Stimulated activated CD4-positive, alpha-beta T cell treated with anti-CD3 and anti-CD28 coated beads, Interleukin-4, amount 100 ng/mL, for 24 hours (primary cell): ENCODE measurements at places on chromosomes 7 and 10.
A peak's percentile ranks its signal among the peaks of the same experiment; 100 is the strongest.

GRCh38 chr10:154348-154747 is 19.1 kb downstream of the ZMYND11 start:
- no peak for DNase-seq

DNA sequence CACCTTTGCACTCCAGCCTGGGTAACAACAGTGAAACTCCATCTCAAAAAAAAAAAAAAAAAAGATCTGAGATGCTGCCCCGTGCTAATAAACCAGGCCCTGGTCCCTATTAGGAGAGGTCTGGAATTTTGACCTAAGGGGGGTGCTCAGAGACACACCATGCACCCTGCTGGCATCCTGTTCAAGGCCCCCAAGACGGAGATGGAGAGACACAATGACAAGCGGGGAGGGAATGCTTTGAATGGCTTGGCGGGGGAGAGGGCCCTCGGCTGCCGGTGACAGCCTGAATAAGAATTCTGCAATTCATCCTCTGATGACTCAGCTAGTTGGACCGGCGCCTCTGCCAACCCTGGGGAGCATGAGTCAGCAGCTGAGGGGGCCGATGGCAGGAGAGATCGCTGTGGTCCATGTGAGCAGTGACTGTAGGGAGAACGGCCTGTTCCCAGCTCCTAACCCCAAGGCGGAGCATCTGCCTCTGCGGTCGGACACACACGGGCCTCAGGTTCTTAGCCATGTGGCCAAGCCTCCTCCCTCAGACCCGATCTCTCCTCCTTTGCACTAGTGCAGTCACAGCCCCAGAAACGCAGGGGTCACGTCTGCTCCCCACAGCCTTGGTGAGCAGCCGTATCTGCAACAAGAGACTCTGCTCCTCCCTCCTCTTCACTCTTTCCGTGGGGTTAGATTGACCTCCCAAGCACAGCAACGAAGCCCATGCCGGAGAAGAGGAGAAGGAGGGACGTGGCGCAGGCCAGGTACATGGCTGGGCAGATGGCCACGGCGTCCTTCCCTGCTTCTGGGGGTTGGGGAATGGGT is 14.9 kb downstream of the TRIM56 start:
- DNase-seq: peak; percentile 79

GRCh38 chr10:128386231-128386630 is 260.0 kb upstream of the MKI67 start:
- DNase-seq: no peak

- DNase-seq: no peak
These were observed 135.9 kb downstream of the ARHGAP22 start for GRCh38 chr10:48468866-48469511.

DNA sequence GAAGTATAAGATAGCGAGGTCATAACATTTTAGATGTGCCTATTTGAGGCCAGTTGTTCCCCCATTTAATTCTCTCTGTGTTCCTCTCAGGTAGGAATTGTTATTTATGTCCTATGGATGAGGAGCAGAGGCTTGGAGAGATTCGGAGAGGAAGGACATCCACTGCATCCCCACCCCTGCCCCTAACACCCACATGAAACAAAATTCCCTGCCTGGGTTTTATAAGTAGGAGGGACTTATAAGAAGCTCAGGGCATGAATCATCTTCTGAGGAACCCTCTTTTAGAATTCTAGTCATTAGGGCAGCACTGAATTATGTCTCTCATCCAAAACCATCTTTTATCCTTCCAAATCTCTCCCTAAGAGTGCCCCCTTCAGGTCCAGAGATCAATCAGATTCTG is 5.0 kb downstream of the CHAT start:
- no peak for DNase-seq

- DNase-seq: peak; percentile 41
These were observed 16.8 kb downstream of the OSBPL3 start for GRCh38 chr7:24963218-24963617.

- no peak for DNase-seq
These were observed 15.0 kb downstream of the CCDC6 start for GRCh38 chr10:59891349-59891748.

DNA sequence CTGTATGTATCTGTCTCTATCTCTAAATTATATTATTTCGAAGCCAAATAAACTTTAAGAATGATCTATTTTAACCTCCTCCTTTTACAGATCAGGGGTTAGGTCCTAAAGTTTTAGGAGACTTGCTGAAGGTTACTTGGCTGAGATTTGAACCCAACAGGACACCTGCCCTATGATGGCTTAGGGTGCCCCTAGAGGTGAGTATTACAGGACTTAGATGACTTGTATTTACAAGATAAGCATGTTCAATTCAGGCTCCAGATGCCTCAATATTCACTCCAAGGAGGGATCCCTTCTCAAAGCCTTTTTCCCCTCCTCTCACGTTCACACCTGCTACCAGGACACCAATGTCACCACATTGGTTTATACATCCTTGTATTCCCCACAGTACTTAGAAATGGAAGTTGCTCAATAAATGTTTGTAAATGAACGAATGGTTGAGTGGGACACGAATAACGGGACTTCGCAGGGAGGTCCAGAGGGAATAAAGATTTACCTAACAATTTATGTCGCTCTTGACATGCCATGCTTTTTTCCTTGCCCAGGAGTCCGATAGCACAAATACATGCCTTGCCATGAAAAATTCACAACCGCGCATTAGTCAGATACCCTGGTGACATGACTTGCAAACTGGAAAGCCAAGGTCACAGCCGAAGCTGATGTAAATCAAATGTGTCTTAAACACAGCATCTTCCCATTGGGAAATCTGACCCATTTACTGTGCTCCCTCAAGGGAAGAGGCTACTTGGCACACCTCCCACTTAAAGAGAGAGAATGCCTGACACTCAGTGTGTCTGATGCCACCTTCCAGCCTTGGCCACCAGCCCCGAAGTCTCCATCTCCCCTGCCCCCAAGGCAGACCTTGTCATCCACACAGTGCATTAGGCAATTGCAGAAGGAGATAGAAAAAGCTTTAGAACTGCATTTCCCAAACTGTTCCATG is 872.2 kb upstream of the AUTS2 start:
- DNase-seq: no peak

- no peak for DNase-seq
These were observed 55.0 kb downstream of the ST7 start for GRCh38 chr7:117008118-117008885.

DNA sequence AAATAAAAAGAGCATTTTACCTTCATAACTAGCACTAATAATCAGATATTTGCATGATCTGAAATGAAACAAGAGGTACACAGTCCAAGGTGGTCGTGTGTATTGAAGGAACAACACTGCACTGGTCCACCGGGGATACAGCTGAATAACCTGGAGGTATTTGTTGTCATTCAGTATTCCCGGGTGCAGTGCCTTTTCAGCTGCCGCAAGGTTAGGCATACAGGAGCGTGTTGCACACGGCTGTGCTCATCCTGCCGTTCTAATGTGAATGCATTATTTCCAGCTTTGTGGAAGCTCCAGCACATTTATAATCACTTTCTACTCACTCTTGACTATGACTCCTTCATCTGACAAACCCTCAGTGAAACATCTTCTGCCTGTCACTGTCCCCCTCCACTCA is 377.8 kb downstream of the GFRA1 start:
- DNase-seq: no peak

GRCh38 chr10:99827936-99828335 is 45.5 kb downstream of the ABCC2 start:
- DNase-seq: no peak

- no peak for DNase-seq
These were observed 99.6 kb downstream of the SVIL start for GRCh38 chr10:29535012-29535777.

- no peak for DNase-seq
These were observed 137.3 kb downstream of the AUTS2 start for GRCh38 chr7:69735582-69735981.

GRCh38 chr7:136000288-136000913 is 23.2 kb upstream of the MTPN start:
- no peak for DNase-seq

DNA sequence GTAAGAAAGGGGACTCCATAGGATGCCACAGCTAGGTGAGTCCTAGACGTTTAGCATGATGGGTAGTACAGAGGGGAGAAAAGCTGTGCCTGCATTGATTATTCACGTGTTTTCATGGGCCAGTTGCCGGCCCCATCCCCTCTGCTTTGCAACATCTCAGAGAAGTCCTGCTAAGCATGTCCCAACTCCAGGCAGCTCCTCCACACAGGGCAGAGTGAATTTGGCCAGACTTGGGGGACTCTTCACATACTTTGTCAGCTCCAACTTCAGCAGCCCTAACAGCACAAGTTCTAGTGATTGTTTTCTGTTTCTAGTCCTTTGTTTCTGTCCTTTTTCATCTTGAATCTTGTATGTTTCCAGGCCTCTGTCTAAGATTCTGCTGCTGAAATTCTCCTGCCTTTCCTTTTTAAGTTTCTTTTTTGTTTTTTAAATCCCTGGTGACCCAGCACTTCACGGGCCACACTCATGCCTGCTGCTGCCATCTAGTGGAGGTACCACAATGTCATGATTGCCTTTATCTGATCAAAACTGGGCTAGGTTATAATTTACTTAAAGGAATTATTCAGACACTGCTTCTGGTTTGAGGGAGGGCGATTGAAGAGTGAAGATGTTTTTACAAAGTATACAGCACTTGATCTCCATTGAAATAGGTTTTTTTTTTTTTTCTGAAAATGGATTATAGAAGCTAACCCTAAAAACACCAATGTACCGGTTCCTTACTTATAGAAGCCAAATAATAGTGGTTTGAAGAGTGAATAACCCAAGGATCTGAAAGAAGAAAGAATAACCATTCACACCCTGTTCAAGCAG is 276.9 kb downstream of the CSTF2T start:
- DNase-seq: peak; percentile 8

- DNase-seq: no peak
These were observed 41.8 kb upstream of the ABCB4 start for GRCh38 chr7:87517136-87517815.

DNA sequence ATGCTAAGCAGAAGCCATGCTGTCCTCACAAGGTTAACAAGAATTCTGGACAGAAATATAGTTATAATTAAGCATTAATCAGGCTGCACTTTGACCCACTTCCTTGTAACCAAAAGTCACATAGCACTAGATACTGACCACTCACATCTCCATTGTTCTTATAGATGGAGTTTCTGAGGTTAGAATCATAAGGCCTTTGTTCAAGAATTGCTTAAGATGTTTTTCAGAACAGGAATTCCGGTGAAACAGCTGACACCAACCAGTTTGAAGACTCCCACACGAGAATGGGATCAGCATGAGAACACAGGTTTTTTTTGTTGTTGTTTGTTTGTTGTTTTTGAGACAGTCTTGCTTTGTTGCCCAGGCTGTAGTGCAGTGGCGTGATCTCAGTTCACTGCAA is 488.3 kb upstream of the NRP1 start:
- DNase-seq: no peak

DNA sequence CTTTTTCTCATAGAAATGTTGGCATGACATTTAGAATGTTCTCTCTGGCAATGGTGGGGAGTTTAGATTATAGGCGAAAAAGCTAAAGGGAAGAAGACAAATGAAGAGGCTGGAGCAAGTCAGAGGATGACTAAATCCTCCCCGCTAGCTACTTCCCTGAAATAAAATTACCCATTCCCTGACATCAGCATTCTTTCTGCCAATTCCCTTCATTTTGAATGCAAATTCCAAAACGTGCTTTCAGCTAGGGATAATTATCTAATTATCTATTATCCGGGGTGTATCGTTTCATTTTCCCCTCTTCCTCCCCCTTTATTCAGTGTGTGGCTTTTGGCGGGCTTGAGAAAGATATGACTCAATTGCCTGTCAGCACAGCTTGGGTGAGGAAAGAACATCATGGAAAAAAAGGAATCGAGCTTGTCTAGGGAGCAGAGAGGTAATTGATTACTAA is 672.3 kb downstream of the TNS3 start:
- DNase-seq: no peak

GRCh38 chr10:93342366-93342765 is 139.8 kb downstream of the MYOF start:
- no peak for DNase-seq

- DNase-seq: no peak
These were observed 911 bp upstream of the ZP3 start for GRCh38 chr7:76423666-76424412.

DNA sequence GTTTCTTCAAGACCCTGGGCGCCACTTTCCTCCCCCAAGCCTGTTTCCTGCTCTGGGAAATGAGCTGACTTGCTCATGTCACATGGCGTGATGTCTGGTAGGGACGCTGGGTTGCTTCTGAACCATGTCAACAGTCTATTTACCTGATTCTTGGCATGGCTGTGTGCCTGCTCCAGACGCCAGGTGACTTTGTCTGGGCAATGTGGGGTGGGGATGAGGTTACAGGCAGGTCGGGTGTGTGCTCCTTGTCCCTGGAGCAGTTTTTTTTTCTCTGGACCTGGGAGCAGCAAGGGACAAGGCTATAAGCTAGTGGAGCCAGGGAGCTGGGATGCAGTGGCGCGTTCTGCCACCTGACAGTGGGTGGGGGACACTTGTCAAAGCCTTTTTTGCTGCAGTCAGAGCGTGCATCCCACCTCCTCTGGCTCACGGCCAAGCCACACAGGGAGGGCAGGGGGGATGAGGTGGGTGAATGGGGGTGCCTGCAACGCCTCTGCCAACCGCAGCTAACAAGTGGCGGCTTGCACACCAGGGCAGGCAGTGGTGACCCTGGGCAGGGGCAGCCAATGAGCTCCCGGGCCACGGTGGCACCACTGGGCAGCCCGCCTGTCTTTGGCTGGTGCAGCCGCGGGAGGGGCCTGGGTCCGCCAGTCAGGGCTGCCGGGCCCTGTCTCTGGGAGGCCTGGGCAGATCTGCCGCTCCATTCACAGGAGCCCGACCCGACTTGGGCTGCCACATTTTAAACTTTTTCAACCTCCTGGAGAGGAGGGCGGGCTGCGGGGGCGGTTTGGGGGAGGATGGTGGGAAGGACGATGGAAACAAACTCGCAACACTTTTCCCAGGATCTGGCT is 22.9 kb downstream of the DNAJB12 start:
- DNase-seq: peak; percentile 82

GRCh38 chr10:25061711-25062449 is 45.5 kb downstream of the THNSL1 start:
- no peak for DNase-seq

DNA sequence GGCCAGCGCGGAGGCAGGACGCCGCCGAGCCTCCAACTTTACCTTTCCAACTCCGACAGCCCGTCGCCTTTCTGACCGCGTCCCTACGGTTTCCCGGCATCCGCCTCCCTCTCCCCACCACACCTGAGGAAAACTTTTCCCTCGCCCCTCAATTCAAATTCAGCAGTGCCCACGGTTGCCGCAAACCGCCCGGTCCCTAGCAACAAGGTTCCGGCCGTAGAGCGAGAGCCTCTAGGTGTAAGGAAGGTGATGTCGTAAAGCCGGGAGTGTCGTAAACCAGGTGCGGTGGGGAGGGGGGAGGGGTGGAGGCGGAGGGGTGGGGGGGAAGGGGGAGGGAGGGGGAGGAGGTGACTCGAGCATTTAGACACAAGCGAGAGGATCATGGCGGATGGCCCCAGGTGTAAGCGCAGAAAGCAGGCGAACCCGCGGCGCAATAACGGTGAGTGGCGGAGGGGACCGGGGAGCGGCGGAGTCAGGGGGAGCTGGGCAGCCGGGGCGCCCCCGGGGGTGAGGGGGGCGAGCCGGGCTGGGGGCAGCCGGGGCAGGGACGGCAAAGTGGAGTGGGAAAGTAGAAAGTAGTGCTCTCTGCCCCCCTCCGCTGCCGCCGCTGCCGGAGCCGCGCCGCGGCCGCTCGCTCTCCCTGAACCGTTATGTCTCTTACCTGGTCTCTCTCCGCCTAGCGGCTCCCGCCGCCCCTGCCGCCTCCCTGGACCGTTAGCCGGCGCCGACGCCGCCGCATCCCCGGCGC is at the start of gene ZEB1:
TSS of gene ZEB1 (plus strand) at position 363 of the 748 bp plus-strand sequence. CDS start at position 382, 19 bp downstream.
- DNase-seq: peak; percentile 94
